ENCODE measurements at places on chromosomes 4 and X.

- DNase-seq: no peak
Observed at GRCh38 chr4:16824278-16824806, 74.1 kb downstream of the LDB2 start.

- peak; percentile 17 for DNase-seq
Observed at GRCh38 chr4:47839259-47839658, 1.4 kb upstream of the CORIN start.

DNA sequence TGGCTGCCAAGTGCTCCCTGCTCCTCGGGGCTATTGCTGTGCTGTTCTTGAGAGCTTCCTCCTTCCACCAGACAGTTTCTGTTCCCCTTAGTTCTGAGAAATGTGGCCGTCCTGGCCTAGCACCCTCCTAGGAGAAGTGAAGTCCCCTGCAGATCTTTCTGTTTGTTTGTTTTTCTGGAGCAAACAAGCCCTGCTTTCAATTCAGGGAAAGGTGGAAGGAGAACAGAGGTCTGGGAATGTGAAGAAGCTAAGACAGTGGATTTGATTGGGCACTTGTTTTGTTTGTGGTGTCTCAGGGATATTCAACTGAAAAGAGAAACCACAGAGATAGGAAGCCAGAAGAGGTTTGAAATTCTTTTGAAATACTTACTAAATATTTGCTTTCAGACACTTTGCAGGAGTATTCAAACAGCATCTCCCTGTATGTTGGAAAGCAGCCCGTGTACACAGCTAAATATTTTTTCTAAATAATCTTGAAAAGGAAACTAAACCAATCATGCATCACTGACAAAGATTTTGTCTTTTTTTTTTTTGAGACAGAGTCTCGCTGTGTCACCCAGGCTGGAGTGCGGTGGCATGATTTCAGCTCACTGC lies 36.5 kb upstream of the PPM1K start:
- no peak for DNase-seq

GRCh38 chr4:145805490-145805889 lies 125.5 kb downstream of the C4orf51 start:
- no peak for DNase-seq

DNA sequence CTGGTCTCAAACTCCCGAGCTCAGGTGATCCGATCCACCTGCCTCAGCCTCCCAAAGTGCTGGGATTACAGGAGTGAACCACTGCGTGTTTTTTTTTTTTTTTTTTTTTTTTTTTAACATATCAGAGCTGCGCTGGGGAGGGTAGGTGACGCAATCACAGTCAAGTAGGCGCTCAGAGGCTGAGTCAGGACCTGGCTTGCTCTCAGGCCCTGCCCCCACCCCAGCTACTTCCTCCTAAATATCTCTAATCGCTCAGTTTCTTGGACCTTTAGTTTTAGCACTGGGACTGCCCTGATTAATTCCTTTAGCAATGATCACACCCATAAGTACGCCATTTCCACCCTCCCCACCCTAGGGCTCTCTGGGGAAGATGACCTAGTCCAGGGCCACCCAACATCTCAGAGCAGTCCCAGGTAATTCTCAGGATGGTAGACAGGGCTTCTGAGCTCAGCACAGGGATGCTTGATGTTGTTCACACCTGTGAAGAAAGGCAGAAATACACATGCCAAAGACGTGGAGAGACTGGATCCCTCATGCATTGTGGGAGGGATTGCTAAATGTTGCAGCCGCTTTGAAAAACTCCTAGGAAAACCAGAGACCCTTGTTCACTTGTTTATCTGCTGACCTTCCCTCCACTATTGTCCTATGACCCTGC lies 50.2 kb downstream of the DDX3X start:
- no peak for DNase-seq

DNA sequence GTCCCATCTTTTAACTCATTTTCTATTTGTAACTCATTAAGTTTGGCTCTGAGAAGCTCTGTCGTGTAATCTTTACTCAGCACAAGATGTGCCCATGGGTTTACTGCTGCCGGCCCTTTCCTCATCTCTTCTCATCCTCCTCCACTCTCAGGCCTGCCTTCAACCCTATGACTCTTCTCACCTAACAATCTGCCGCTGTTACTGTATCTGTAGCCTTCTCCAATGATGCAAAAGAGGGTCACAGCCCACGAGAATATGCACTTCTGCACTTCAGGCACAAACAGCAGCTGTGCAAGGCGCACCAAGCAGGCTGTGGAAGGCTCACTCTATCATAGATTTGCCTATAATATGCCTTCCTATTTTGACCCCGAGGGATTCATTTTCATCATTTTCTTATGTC lies 546.5 kb upstream of the GALNTL6 start:
- no peak for DNase-seq

- DNase-seq: no peak
Observed at GRCh38 chr4:141352331-141352730, 131.6 kb downstream of the ZNF330 start.

DNA sequence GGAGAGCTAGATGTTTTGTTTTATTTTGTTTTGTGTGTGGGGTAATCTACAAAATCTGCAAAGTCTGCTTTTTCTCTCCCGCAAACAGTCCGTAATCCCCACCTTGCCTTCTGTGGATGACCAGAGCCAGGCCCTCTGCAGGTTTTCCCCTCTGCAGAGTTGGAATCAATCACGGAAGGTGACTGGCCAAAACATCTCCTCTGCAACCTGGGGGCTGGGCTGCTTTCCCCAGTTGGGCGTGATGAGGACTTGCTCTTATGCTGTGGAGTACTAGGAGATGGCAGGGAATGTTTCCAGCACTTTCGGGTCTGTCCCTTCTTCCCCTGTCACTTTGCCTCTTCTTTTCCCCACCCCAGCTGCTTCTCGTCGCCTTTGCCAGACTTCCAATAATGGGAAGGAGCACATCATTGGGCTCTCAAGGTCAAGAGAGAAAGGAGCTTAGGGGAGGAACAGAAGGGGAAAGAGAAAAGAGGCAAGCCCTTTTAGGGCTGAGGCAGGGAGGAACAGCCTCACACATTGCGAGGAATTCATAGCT lies 1.1 kb downstream of the TMEM35A start:
- DNase-seq: no peak

GRCh38 chr4:160795216-160795615 lies 1368.6 kb downstream of the FSTL5 start:
- no peak for DNase-seq

DNA sequence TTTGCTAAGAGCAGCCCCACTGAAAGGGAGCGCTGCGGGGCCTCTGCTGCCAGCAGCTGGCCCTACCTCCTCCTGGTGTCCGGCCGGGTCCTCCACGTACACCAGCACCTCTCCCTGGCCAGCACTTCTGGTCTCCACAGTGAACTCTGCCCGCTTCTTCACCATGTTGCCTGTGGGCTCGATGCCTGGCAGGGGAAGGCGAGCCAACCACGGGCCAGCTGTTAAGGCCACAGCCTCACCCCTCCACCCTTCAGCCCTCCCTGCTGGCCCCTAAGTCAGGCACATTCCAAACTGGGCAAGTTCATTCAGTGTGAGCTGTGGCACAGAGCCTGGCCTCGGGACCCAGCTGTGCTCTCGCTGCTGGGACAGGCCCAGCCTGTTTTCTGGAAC lies 7.8 kb downstream of the FLNA start:
- no peak for DNase-seq

DNA sequence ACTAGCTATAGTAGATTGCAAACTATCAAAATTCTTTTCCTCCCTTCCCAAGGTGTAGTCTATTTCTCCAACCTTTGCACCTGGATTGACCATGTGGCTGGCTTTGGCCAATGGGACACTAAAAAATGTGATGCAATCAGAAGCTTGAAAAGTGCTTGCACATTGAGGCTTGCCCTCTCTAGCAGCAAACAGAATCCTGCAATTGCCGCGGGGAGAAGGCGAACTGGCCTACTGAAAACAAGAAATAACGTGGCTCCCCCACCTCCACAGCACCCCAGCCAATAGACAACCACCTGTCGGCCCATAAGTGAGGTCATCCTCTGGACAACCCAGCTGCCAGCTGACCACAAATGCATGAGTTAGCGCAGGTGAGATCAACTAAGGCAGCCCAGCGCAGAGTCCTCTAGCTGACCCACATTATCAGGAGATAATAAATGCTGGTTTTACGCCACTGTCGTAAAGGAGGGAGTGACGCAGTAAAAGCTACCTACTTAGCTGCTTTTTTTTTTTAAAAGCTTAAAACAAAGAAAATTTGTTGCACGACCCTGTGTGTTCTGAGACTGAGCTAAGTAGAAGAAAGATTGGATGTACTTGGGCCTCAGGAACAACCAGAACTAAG lies 95.2 kb downstream of the GK start:
- no peak for DNase-seq

GRCh38 chr4:102783006-102783405 lies 22.2 kb upstream of the MANBA start:
- DNase-seq: no peak

- no peak for DNase-seq
Observed at GRCh38 chr4:146018247-146018646, 79.6 kb upstream of the ZNF827 start.

GRCh38 chrX:147741776-147742175 lies 169.9 kb upstream of the FMR1 start:
- DNase-seq: no peak

GRCh38 chr4:26252349-26253025 lies 68.3 kb upstream of the RBPJ start:
- DNase-seq: no peak

- no peak for DNase-seq
Observed at GRCh38 chr4:148434075-148434773, 8.0 kb downstream of the NR3C2 start.

GRCh38 chrX:1554469-1555210 lies 17.7 kb upstream of the P2RY8 start:
- DNase-seq: no peak

DNA sequence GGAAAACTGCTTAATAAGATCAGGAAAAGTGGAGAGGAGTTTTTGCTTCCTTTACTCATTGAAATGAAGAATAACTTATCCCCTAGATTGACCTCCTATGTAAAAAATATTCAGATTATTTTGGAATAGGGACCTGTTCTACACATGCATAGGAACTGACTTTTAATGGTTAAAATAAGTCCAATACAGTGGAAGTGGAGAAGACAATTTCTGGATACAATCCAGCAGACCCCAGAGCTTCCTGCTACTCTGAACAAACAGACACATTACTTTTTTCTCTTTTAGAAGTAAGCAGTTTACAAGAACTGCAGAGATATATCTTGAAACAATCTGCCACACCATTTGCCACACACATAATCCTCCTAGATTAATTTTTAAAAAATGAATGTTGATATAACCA lies 129.7 kb downstream of the PPA2 start:
- DNase-seq: no peak

DNA sequence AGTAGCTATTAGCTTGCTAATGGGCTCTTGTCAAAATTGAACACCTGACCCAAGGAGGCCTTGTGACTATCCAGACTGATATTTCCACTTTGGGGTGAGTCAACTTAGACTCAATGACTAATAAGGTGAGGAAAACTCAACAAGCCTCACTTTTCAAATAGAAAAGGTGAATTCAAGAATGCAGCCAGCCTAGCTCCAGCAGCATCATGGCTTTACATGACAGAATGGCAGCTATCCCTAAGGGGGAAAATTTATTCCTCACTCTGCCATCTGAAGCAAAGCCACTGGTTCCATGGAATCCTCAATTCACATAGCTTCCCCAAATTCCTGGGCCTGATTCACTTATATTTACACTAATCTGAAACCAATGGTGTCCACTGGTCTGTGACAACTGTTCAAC lies 29.1 kb upstream of the RAB9B start:
- no peak for DNase-seq

- no peak for DNase-seq
Observed at GRCh38 chrX:94830717-94831116, 1156.7 kb downstream of the FAM133A start.

DNA sequence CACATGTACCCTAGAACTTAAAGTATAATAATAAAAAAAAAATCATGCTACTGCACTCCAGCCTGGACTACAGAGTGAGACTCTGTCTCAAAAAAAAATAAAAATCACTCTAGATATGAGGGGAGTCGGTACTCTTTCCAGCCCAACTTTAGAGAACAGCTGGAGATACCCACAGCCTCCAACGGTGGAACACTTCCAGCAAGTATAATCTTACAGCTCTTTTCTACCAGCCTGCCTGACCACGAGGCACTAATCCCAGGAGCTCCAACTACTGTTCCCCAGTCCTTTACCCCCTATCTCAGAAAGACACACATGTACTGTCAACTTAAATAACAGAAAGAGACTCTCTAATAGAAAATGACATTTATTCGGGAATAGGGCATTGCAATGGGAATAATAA lies 46.8 kb downstream of the STEEP1 start:
- DNase-seq: no peak

DNA sequence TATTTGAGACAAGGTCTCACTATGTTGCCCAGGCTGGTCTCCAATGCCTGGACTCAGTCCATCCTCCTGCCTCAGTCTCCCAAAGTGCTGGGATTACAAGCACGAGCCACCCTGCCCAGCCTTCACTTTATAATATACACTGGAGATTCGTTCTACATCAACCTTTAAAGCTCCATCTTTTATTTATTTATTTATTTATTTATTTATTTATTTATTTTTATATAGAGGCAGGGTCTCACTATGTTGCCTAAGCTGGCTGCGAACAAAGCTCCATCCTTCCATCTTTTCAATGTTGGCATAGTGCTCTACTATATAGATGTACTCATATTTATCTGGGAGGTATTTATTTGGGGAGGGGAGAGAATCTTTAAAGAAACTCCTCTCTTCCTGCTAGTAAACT lies 1.7 kb upstream of the KDR start:
- no peak for DNase-seq

GRCh38 chrX:346034-346813 lies 27.6 kb upstream of the GTPBP6 start:
- no peak for DNase-seq

DNA sequence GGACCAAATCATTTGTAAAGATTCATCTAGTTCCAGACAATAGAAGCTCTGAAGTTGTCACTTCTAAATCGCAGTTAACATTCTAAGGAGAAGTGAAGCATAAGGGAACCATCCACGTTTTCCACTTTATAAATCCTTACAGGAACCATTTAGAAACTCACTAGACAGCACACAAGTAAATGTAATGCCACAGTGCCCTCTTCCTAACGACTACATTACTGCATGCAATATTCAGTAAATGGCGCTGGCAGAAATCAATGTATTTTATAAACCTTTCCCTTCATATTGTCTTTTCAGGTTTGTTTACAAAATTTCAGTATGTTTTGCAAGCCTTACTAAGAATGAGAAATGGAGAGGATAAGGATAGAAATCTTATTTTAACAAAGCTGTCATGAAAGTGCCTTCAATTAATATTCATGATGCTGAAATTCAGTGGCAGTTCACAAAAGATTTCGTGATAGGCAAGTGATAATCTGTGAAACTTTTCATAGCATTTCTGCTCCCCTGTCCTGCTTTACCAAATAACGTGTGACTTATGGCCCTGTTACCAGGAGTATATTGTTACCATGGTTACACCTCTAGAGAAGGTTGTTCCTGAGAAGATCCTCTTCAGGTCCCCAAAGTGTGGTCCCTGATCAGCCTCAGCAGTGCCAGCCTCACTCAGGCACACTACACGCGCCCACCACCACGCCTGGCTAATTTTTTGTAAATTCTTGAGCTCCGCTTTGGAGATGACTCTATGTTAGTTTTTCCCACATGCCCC lies 54.2 kb downstream of the TMA16 start:
- no peak for DNase-seq

- DNase-seq: no peak
Observed at GRCh38 chr4:74376888-74377483, 12.0 kb downstream of the EREG start.
